HEK293T (cell line): ENCODE measurements at places on chromosomes 1 and 21.
A peak's percentile ranks its signal among the peaks of the same experiment; 100 is the strongest.

DNA sequence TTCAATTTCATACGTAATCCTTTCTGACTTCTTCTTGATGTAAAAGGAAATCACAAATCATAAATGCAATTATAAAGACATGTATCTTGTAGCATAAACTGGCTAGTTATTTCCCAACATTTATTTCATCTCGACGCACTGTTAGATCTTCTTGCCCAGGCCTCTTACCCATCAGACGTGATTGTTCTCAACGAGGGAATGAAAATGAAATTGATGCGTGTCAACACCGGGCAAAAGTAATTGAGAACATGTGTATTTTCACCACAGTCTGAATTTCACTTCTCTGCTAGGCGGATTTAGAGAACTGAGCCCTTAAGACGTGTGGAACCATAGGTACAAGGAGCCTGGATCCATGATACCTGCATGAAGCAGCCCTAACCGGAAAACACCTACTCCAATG, 519.7 kb downstream of the KCNT2 start:
- no peak for DNase-seq

DNA sequence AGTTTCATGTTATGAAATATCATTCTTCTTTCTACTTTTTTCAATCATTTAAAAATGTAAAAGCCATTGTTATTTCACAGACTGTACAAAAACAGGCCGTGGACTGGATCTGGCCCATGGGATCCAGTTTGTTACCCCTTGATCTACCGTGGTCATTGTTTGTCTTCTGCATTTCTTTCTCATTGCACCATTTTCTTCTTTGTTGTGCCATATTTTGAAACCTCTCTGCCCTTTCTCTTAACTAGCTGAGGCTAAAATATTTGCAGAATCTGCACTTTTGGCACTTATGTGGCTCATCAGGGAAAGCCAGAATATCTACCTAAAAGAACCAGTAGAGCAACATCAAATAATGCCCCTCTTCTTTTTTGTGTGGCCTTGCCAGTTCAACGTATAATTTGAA, 50.5 kb downstream of the DNAJC6 start:
- no peak for DNase-seq

- DNase-seq = peak; percentile 71
Measured at GRCh38 chr1:32900956-32901822, at the start of gene TMEM54. Gene TMEM54, minus strand, starts transcription at chr1:32901389. Its CDS starts 151 bp downstream, at chr1:32901238.

DNA sequence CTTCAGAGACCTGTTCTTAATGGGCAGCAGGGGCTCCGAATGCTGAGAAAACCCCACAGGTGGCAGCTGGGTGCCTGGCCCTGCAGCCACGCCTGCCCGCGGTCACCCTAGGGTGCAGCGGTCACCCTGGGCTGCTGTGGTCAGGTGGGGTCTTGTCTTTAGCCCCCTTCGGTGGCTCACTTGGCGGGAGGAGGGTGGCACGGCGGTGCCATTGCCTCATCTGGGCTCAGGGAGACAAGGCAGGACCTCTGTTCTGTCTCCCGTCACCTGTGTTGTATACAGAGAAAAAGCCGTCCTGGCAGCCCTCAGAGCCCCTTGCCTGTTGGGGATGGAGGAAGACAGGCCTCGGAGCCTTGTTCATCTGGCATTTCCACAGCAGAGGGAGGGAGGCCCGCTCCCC, 69.5 kb upstream of the TRAPPC10 start:
- no peak for DNase-seq

GRCh38 chr1:101064697-101065096, 39.1 kb upstream of the DPH5 start:
- DNase-seq = no peak

DNA sequence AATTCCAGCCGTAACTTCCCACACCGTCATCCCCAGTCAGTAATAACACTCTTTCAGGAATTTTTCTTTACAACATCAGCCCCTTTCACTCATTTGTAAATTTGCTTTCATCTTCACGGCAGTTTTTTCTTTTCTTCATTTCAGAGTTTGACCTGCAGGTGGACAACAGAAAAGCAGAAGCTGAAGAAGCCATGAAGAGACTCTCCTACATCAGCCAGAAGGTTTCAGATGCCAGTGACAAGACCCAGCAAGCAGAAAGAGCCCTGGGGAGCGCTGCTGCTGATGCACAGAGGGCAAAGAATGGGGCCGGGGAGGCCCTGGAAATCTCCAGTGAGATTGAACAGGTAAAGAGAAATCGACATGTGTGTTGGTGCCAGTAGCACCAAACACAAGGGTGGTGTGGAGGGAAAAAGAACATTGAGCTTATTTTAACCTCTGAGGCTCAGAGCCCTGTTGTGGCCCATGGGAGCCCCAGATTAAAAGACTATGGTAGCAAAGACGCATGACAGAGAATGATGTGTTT, 53.2 kb downstream of the LAMC2 start:
- DNase-seq = no peak

DNA sequence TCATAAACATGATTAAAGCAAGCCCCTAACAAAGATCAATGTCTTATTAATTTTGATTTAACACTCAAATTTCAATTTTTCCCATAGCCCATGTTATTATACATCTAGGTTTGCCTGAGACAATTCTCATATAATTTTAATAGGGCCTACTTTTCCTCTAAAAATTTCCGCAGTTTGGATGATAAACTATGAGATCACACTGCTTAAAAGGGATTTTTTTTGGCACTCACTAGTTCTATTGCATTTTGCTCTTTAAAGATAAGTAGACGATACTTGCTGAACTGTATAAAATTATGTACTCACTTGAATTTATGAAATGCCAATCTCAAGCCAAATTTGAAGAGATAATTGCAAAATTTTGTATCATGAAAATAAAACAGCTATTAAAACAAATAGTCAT, 480.4 kb upstream of the ZRANB2 start:
- no peak for DNase-seq

DNA sequence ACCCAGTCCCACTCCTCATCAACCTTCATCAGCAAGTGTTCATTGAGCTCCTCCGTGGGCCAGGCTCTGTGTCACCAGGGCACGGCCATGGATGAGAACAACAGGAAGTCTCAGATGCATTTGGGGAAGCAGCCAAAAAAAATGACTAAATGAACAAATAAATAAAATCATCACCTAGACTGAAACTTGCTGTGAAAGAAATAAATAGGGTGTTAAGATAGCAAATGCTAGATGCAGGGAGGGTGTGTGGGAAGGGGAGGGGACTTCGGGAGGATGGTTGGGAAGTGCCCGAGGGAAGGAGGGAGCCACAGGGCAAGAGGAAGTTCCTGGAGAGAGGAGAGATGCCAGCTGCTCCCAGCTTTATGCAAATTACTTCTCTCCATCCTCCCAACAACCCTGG, 696.7 kb downstream of the PTPRU start:
- DNase-seq = no peak

- no peak for DNase-seq
Measured at GRCh38 chr1:214685906-214686305, 82.9 kb downstream of the CENPF start.

DNA sequence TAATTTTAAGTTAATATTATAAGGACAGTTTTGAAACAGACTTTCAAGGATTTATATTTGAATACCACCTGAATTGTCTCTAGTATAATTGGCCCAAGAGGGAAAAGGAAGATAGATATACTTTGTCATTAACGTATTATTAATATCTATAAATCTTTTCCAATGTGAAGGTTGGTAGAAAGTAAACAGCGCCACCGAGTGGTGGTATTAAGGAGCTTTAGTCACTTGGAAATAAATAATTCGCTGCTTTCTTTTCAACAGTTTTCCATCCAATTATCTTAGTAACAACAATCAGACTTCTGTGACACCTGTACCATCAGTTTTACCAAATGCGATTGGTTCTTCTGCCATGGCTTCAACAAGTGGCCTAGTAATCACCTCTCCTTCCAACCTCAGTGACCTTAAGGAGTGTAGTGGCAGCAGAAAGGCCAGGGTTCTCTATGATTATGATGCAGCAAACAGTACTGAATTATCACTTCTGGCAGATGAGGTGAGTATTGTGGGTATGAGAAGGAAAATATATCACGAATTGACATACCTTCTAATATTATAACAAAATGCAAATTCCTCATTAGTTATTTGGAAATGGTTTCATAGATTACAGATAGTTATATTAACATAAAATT, 37.7 kb downstream of the SH3GLB1 start:
- no peak for DNase-seq

- no peak for DNase-seq
Measured at GRCh38 chr1:78678324-78678723, 28.7 kb downstream of the IFI44 start.

GRCh38 chr1:232954594-232955365, 4.4 kb downstream of the NTPCR start:
- no peak for DNase-seq

GRCh38 chr1:194535369-194535768, 1349.0 kb upstream of the B3GALT2 start:
- DNase-seq = no peak
